ENCODE measurements at places on chromosomes 5 and 9. TPM values are rescaled to one million over a fixed set of nuclear protein-coding genes. Genes with fewer than 3 reads are reported as not detected.

Gene INSL4
- not detected for total RNA-seq

GRCh38 chr5:168123631-168124528 lies 167.6 kb upstream of the WWC1 start:
- no peak for DNase-seq

DNA sequence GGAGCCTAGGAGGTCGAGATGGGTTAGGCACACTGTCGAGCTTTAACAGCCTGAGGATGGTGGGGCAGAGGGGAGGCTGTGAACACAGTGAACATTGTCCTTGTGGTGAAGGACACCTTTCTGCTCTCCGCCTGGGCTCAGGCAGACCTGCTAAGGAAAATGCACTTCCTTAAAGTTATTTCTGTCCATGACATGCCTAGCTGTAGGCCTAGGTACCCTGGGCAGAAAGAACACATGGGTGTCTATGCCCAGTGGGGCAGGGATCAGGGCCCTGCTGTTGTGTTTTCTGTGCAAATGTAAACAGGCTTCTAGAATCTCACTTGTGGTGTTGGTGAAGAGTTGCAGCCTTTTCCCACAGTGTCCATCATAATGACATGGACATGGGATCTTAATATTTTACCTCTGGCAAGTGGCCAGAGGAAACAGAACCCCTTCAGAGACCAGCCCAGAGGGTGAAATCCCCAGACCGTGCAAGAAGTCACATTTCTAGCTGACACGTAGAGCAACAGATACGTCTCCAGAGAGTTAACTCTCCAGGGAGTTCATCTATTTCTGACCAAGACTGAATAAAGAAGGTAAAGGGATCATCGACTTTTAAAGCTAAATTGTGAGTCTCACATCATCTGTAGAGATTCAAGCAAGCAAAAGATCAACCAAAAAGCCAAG lies 79.2 kb downstream of the C9orf152 start:
- no peak for DNase-seq

DNA sequence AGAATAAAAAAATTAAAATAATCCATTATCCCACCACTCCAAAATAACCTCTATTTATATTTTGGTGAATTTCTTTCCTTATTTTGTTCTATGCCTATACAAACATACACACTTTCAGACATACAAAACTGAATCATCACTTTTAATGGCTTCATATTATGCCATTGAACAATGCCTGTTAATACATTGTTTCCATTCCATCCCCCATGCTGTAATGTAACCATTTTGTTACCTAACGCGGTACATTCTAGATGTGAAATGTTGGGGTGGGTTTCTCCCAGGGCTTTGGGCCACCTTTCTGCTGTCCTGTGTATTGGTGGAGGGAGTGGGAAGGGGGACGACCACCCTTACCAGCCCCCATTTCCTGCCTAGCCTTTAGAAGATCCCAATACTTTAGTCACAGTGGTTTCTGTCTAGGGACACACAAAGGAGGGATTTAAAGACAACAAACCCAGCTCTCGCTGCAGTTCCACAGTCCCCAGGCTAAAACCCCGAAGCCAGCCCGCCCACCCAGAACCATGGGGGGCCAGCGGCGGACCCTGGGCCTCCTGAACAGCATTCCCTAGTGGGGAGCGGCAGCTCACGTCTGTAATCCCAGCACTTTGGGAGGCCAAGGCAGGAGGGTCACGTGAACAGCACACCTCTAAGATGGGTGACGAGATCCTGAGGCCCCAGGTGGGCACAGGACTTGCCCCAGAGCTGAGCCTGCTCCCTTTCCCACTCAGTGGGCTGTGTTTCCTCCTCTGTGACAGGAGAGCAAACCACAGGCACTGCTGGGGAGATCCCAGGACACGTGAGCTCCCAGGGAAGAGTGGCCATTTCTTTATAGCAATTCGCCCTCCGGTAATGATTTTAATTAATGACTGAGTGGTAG lies 56.9 kb upstream of the STXBP1 start:
- no peak for DNase-seq

DNA sequence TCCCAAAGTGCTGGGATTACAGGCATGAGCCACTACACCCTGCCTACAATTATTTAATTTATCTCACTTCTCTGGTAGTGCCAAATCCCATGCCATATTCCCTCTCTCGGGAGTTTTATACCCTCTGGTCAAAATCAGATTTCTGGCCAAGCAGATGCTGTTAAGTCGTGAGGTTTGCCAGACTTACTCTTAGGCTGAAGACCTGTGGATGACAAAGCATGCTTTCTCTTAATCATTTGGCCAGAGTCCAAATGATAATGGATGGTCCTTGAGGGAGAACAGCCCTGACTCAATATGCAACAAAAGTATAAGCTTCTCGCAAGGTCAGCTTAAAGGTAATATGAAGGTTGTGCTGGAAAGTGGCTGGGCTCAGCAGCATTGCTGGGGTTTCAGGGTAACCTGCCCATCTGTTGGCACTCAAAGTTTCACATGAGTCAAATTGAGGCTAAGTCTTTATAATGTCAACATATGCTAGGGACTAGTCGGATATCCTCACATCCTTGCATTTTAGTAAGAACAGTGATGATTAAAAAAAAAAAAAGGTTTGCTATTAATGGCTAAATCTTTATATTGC lies 280.1 kb downstream of the KIF4B start:
- DNase-seq = no peak

DNA sequence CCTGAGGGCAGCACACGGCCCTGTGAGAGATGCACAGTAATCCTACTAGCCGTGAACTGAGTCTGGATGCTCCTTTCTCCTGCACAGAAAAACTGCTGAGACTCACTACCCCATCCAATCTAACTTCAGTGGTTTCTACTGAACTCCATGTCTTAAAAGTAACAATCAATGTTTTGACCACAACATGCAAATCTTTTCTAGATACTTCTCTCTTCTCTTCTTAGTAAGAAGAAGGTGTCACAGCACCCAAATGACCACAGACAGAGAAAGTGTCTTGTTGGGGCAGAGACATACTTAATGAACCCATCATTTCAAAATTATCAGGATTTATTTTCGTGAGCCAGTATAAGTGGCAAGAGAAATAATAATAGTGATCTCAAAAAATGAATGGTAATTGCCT lies 285.8 kb upstream of the MEF2C start:
- DNase-seq = no peak

DNA sequence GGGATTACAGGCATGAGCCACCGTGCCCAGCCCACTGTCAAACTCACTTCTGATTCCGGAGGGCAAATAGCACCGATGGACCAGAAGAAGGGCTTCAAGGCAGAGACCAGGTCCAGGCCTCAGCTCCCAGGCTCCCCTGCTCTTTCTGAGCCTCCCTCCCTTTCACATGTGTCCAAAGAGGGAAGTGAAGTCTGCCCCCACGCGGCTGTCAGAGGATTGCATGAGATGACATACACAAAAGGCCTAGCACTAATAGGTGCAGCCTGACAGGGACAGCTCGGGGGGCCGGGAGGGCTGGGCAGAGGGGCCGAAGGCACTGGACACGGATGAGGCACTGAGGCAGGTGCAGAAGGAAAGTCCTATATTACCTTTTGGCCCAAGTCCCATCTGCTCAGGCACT lies 16.1 kb downstream of the FBP1 start:
- DNase-seq = no peak

Gene RETREG1
- total RNA-seq = not detected

DNA sequence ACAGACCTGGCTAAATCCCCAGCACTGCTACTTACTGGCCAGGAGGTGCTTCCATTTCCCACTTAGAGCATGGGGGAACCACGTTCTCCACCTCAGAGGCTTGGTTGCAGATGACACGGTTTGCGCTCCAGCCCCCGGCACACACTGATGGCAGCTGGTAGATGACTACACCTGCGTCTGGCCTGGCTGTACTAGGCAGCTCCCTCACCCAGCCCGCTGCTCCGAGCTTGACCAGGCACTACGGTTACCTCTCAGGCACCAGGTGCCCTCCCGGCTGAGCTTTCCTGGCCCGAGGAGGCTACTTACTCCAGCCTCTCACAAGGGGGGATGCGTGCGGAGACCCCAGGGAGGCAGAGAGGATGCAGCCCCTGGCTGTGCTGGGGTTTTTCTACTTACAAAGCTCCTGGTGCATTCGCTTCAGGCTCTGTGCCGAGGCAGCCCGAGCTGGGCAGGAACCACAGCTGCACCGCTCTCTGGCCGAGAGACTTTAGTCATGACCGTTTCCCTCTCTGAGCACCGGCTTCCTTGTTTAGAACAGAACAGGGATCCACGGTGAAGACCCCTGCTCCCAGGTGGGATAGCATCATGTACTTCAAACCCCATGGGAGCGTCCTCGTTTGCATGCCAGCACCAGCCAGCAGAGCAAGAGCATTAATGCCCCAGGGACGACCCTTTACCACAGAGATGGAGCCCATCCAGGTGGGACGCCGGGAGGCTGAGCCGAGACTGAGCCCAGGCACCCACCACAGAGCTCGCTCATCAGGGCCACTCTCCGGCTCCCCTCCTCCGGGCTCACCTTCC lies 7.6 kb upstream of the GBGT1 start:
- DNase-seq = no peak

- DNase-seq = no peak
Measured at GRCh38 chr5:24855485-24855884, 210.7 kb upstream of the CDH10 start.

DNA sequence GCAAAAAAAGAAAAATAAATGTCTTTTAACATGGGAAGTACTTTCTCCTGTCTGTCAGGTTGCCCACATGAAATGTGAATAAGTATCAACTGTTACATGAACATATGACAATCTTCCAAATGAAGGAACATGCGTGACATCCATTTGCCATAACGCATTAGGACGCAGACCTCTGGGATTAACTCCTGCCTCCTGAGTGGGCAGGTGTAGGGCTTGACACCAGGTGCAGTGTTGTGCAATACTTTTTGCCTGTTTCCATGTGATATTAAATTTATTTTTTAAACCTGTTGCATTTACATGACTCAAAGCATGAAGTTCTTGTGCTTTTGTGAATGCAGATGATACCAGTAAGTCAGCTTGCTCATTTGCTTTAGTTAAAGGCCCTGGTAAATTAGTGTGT lies 8.7 kb upstream of the TMEM141 start:
- no peak for DNase-seq

- DNase-seq = no peak
Measured at GRCh38 chr9:91198405-91198804, 163.3 kb downstream of the AUH start.

- peak; percentile 88 for DNase-seq
Measured at GRCh38 chr9:125649315-125649714, 57.7 kb downstream of the MAPKAP1 start.

DNA sequence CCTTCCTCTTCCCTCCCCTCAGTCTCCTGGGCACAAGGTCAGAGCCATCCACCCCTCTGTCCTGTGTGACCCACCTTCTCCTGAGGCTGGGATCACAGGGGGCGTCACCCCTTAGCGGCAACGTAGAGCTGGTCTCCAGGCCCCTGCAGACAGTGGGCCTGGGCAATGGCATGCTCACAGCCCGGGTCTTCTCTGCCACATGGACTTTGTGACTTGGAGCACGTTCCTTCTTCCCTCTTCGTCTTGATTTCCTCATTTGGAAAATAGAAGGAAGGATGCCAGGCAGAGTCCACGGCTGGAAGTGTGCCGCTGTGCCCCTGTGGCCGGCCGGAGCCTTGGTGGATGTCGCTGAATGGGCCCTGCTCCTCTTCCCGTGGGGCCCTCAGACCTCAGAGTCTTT lies 10.0 kb downstream of the RXRA start:
- DNase-seq = no peak

DNA sequence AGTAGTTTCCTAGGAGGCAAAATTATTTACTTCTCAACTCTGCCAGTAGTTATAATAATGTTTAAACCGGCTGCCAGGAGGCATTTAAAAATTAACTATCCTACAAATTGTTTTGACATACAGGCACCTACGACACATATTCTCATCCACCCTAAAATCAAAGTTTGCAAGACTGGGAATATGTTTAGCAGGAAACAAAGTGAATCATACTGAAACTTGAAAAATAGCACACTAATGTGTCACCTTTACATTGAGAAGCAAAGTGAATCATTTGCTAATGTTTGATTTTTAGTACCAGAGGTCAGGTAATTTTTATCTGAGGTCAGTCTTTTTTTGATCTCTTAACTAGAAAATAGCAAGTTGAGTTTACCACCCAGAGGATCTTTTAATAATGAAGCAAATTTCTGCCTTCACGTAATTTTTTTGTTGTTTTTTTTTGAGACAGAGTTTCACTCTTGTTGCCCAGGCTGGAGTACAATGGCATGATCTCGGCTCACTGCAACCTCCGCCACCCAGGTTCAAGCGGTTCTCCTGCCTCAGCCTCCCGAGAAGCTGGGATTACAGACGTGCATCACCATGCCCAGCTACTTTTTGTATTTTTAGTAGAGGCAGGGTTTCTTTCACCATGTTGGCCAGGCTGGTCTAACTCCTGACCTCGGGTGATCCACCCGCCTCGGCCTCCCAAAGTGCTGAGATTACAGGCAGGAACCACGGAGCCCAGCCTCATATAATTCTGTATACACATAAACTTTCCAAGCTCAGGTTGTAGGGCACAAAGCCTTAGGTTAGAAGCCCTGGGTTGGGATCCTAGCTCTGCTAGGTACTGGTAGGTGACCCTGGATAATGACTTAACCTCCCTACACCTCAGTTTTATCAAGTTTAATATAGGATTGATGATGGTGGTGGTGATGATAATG lies 124.3 kb downstream of the UGCG start:
- DNase-seq = no peak

GRCh38 chr9:20620650-20621470 lies 1.4 kb downstream of the MLLT3 start:
- DNase-seq = no peak

DNA sequence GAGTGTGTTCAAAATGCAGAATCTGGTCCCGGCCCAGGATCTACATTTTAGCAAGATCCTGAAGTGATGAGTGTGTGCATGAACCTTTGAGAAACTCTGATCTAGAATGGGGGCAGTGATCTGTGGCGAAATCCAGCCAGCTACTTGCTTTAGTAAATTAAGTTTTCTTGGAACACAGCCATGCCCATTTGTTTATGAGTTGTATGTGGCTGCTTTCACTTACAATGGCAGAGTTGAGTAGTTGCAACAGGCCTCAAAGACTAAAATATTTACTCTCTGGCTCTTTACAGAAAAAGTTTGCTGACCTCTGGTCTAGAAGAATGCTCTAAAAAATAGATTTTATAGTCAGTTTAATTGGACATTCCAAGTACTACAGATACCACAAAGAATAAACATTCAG lies 588.3 kb downstream of the BNC2 start:
- DNase-seq = no peak

- DNase-seq = no peak
Measured at GRCh38 chr5:51242456-51242855, 140.8 kb upstream of the ISL1 start.

Measured in glomerular endothelial cell (primary cell).